Islet precursor cell (in vitro differentiated cells): ENCODE measurements at places on chromosomes 3 and 15.

- DNase-seq, result peak; percentile 77
Observed at GRCh38 chr3:130480736-130481135, 36.2 kb upstream of the COL6A6 start.

GRCh38 chr3:160735826-160736225, 20.2 kb upstream of the PPM1L start:
- DNase-seq, result no peak

DNA sequence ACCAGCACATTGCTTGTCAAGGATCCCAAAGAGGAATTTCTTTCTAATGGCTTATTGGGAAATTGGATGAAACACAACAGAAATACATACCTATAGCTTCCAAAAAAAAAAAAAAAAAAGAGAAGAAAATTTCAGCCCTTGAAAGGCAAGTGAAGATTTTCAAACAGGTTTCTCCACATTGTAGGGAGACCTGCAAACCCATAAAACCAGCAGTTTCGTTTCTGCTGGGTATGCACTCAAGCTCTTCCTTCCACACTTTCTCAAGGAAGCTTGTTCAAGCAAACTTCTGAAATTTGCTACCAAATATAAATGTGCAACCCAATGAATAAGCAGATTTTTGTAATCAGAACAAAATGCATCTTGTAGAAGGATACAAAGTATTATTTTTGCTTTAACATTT, 15.9 kb upstream of the SH3BP5 start:
- DNase-seq, result no peak

DNA sequence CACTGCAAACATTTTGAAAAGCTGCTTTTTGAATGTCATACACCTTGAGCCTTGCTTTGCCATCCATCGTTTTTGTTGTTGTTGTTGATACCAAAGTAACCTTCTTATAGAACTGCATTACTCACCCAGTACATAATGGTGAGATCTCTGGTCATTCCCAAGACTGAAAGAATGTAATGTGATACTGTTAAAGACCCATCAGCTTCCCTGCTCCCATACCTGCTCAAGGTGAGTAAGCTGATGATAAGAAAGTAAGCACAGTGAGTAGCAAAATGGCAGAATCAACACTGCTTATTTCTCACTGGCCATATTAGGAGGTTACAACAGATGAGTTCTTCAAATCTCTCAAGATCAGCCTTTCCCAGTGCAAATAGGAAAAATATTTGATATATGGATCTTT, 89.8 kb downstream of the CADPS start:
- DNase-seq, result no peak

DNA sequence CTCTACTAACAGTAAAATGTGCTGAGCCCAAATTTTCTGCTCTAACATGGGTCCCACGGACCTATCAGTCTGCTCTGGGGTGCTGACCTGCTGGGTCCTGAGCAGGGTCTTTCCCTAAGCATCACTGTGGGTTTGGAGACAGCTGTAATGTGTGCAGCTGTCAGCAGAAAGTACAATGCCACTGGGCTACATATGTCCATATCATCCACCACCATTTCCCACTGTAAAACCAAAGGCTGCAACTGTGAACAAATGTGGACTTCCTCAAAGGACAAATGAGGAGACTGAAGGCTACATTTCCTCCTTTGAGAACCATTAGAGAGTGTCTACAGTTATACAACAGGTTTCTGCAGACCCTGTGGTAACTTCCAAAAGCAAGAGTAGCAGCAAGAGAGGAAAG, 33.8 kb upstream of the IP6K2 start:
- no peak for DNase-seq
